ENCODE measurements at places on chromosomes 16 and 17.

GRCh38 chr17:27860971-27861664, 32.0 kb downstream of the LYRM9 start:
- DNase-seq, result no peak

GRCh38 chr17:55440391-55440790, 18.8 kb upstream of the MMD start:
- no peak for DNase-seq

DNA sequence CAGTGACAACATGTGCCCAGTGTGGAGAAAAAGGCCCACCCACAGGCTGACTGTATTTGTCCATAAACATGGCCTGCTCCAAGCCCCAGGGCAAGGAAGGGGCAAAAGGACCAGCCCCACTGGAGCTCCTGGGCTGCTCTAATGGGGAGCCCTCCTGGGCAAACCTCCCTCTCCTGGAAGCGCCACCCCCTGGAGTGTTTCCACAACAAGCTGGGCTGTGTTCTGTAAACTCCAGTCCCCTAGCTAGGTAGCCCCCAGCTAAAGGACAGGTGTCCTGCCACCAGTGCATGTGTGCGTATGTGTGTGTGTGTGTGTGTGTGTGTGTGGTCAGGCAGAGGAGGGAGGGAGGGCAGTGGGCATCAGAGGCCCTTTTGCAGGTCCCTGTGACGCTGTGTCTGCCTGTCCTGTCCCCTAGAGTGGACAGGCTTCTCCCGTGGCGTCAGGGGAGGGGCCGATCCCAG, 11.3 kb upstream of the STAC2 start:
- no peak for DNase-seq

GRCh38 chr17:27634026-27634335, 3.0 kb downstream of the LGALS9 start:
- DNase-seq, result no peak

DNA sequence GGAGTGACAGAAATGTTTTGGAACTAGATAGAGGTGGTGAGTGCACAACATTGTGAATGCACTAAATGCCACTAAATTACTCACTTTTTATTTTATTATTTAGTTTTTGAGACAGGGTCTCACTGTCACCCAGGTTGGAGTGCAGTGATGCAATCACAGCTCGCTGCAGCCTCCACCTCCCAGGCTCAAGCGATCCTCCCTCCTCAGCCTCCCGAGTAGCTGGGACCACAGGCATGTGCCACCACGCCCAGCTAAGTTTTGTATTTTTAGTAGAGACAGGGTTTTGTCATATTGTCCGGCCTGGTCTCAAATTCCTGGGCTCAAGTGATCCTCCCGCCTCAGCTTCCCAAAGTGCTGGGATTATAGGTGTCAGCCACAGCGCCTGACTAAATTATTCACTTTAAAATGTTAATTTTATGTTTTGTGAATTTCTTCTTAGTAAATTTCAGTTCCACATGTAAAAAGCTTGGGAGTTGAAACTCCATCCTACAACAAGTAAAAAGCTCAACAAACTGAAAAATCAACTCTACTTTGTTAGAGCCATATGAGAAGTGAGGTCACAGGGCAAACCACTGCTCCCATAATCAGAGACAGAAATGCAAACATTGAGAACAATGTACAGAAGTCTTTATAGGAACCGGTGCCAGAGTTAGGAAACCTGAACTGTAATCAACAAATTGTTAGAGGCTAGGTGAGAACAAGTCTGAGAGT, 13.8 kb upstream of the SLC5A10 start:
- no peak for DNase-seq

- DNase-seq, result no peak
These were observed 27.4 kb upstream of the HAS3 start for GRCh38 chr16:69078073-69078472.

DNA sequence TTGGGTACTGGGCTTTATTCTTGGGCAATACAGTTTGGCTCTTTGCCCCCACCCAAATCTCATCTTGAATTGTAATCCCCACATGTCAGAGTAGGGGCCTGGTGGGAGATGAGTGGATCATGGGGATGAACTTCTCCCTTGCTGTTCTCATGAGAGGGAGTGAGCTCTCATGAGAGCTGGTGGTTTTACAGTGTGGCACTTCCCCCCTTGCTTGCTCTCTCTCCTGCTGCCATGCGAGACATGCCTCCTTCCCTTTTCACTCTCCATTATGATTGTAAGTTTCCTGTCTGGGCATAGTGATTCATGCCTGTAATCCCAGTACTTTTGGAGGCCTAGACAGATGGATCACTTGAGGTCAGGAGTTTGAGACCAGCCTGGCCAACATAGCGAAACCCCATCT, 18.1 kb upstream of the CNEP1R1 start:
- no peak for DNase-seq

DNA sequence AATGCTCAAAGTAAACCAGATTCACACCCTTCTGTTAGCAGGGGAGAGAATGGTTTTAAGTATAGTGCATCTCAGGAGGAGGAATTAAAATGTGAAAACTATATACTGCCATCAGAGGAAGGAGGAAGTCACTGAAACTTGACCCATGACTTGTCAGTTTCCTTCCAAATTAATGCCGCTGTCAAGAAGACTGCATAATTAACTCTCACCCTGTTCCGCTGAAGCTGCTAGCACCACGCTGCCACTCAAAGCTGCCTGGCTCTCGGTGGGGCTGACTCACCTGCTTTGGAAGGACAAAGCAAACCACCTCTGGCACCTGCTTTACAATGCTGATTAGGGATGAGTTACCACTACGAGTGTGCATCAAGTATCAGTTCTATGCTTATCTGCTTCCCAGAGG, 37.8 kb upstream of the ULK2 start:
- DNase-seq, result no peak

DNA sequence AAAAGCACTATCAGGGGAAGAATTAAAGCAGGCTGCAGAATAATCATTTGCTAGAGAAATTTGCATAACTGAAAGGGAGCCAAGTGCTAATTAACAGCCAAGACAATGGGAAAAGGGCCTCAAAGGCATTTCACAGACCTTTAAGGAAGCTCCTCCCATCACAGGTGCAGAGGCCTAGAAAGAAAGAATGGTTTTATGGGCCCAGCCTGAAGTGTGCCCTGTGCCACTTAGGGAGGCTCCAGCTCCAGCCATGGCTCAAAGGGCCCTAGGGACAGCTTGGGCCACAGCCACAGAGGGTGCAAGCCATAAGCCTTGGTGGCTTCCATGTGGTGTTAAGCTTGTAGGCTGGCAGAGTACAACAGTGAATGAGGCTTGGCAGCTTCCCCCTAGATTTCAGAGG, 50.1 kb downstream of the RNF112 start:
- DNase-seq, result no peak

DNA sequence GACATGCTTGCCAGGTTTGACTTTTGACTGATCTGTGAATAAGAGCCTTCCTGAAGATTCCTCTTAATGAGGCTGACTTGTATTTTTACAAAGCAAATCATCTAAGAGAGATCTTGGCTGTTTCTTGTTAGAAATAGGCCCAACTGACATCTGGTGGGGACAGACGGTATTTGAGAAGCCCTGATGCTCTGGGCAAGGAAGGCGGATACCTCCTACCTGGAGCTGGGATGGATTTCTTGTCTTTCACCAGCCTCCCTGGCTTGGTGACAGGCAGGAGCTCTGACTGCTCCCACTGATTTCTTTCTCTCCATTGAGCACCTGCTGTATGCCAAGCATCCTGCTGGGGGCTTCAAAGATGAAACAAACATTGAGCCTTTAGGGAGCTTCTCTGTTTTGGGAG, 40.4 kb downstream of the AKAP1 start:
- no peak for DNase-seq

DNA sequence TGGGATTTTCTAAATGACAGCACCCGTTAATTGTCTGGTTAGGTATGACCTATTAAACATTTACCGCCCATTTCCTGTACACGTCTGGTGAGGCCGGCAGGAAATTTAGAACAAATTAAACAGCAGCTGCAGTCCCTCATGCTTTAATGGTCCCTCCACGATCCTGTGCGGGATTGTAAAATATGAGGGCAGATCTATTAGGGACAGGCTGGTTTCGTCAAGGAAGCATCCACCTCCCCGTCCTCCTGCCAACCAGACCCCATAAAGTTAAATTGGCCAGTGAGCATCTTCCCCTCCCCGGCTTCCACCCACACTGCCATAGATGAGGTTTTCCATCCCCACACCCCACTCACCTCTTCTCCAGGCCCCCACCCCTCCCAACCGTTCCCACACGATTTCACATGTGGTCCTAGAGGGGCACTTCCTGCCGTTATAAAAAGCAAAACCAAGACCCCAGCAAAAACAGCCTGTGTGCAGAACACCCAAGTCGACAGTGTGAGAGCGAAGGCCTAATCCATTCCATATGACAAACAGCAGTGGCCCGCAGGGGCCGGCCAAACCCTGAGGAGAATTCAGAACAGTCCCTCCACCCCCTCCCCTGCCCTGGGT, 331.9 kb downstream of the FOXL1 start:
- no peak for DNase-seq

DNA sequence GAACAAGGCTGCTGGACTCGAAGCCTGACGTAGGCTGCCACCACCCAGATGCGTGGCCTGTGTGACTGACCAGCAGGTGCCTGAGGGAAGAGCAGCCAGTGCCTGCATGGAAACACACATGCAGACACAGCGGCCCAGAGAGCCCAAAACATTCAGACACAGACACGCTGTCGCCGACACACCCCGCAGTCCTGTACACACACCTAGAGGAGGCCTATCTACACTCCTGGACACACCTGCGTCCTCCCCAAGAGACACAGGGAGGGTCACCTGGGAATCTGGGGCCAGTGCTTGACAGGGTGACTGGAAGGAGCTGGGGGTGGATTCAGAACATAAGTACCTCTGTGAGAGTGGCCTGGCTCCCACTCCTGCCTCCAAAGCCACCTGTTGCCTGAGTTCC, 6.1 kb upstream of the TSPOAP1 start:
- no peak for DNase-seq

- DNase-seq, result no peak
These were observed 69.2 kb downstream of the SDR42E1 start for GRCh38 chr16:81942007-81942601.

DNA sequence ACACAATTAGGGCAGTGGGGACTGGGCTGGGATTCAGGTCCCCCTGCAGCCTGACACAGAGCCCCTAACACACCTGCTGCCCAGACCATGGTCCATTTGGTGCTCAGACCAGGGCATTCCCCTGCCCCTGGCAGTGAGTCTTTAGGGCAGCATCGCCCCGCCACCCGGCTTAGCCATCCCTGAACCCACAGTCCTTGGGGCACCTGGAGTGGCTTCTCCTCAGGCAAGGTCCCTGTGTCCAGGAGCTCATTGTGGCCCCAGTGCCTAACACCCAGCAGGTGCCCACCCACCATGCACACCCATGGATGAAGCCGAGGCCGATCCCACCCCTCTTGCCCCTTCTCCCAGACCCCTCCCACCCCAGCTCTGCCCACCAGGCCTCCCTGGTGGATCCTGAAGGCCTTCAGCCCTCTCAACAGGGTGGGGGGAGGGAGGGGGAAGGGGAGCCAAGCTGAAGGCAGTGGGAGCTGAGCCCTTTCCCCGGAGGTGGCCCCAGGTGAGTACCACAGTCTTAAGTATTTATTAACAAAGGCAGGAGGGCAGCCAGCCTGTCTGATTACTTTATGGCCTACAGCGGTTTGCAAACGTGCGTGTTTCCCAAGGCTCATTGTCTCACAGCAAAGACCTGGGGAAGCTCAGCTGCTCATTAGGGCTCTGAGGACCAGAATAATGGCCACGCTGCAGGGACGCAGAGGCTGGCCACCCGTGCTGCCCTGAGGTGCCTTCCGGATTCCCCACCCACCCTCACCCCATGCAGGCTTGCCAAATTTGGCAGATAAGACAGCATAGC, 38.5 kb downstream of the RBFOX3 start:
- DNase-seq, result no peak

DNA sequence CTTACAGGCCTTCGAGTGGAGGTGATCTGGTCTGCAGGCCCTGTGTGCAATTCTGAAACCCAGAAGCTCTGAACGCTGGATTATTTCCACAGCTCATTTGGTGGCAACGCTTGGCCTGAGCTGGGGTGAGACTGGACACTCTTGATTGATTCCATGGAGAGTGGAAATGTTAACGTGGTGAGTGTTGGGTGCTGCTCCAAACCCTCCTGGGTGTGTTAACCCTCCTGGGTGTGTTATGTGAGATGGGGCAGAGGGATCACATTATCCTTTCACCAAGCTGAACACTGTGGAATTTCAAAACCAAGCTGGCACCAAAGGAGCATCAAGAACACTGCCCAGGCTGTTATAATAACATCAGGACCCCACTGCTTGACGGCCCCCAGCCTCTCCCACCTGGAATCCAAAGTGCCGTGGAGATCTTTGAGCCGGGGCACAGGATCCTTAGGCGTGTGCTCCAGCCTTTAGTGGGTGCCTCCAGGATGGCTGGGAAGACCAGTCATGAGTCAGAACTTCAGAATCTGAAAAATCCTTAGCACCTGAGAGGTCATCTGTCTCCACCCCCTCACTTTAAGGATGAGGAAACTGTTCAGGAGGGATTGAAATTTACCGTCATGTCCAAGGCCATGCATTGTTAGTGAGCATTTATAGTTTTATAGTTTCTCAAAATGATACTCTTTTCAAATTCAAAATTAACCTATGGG, 75.0 kb downstream of the RPTOR start:
- DNase-seq, result no peak

- no peak for DNase-seq
These were observed 13.7 kb upstream of the HSD3B7 start for GRCh38 chr16:30971298-30971697.

GRCh38 chr17:64354396-64354795, 36.3 kb downstream of the PECAM1 start:
- DNase-seq, result no peak

GRCh38 chr17:8345052-8345690, 5.5 kb downstream of the ODF4 start:
- no peak for DNase-seq

- no peak for DNase-seq
These were observed 26.0 kb upstream of the CDH15 start for GRCh38 chr16:89145406-89146161.

- DNase-seq, result no peak
These were observed 82.8 kb downstream of the METRNL start for GRCh38 chr17:83162035-83162745.

DNA sequence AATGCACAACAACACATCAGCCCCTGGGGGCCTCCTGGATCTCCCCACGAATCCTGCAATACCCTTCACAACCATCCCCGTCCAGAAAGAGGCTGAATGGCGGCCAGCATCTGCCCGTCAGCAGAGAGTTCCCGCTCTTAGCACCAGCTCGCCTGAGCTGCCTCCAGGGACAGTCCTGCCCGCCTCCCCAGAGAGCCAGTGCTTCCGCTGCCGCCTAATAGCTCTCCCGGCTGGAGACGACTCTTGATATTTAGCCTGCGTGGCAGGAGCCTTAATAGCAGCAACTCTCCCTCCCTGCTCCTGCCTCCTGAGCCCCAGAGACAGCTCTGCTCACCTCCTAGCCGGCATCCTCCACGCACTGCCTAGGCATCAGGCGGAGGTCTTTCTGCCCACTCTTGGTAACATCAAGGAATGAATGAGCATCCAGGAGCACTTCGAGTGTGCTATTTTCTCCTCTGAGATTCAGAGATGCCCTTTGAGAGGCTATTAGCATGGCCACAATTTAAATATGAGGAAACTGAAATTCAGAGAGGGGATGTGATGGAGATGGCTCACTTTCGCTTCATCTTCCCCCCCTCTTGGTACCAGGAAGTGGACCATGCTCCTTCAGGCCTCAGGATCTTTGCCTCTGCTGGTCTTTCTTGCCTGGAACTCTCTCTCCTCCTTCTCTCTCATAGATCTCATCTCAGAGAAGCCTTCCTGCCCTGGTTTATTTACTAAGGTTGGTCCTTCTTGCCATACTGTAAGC, 67.9 kb downstream of the RAI1 start:
- no peak for DNase-seq

Data from stimulated activated CD8-positive, alpha-beta memory T cell treated with anti-CD3 and anti-CD28 coated beads, Interleukin-4, amount 100 ng/mL, for 24 hours (primary cell).